ENCODE measurements at places on chromosomes 6 and 20.

GRCh38 chr20:51384875-51385274, 157.6 kb downstream of the NFATC2 start:
- DNase-seq = no peak

DNA sequence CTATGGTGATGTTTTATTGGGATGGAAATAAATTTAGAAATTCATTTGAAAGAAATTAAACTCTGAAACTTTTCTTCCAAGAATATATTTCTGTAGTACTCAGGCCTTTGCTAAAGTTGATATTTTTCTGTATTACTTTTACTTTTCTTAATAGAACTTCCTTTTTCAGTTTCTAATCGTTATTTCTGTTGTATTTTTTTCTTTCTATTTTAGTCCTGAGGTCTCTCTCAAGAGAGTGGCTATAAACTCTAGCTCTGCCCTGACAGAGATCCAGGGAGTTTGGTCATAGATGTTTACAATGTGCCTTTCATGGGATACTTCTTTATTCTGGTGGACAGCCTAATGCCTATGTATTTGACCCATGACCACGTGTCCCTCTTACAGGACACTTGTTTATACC, 51.0 kb downstream of the OR2B6 start:
- no peak for DNase-seq

DNA sequence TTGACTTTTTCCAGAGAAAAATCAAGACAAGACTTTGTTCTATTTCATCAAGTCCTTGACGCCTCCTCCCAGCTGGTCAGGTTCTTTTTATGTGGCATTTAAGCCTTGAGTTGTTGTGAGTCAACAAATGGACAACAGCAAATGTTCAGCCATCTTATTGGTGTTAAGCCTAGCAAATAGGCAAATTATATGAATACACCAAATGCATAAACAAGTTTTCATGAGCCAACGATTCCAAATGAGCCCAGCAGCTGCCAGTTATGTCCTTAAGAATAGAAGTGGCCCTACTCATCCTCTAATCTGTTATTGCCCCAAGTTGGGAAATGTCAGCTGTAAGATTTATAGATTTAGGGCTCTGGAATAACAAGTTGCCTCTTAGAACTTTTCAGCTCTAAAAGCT, 312.0 kb downstream of the SOX4 start:
- DNase-seq = peak; percentile 31

DNA sequence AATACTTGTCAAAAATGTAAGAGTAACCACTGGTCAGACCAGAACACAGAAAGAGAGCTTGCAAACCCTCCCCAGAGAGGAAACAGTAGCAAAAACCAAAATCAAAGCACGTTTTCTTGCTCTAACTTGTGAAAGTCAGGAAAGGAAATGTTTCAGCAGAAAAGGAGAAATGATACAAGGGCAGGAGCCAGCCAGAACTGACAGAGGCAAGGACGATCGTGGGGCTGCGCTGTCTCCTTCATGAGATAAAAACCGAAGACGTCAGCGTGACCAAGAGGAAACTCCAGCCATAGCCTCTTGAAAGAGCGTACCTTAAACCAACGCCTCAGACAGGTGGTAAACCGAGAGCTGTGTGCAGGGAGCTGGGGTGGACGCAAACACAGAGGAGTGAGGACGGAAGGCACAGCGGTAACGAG, 27.5 kb downstream of the LAMA5 start:
- no peak for DNase-seq

- DNase-seq = peak; percentile 84
Observed at GRCh38 chr6:28336284-28337120, 554 bp upstream of the ZSCAN31 start.
